ENCODE measurements at places on chromosomes 2 and 18.

DNA sequence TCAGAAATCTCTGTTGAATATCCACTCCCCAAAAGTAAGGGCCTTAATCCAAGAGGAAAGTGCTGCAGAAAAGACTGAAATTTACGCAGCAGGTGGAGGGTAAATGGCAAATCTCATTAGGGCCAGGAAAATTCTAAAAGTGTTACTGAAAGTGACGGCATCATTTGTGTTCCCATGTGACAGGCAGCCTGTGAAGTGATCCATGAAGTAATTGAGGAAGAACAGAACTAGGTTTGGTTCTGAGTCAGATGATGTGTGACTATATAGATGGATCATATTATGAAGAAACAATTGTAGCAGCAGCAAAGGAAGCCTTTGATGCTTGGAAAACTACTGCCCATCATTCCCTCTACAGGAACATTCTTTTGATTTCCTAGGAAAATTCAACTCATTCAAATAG lies 401.2 kb downstream of the TGIF1 start:
- no peak for DNase-seq

DNA sequence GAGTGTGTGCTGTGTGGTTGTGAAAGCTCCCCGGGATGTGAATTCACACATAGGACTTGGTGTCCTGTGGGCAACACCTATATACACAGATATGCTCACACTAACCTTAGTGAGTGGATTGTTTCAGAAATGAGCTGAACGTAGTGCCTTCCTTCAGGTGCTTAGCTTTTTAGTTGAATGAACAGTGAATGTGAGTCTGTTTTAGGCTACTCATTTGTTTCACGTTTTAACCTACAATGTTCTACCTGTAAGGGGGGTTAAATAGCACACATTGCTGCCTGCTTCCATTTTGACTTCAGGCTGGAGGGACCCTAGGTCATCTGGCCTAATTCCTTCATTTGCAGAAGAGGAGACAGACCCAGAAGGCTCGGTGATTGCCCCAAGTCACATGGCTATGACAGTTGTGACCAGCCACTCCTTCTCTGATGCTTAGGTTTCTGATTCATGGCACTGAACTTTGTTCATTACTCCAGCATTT lies 1.0 kb downstream of the PLEK start:
- no peak for DNase-seq

DNA sequence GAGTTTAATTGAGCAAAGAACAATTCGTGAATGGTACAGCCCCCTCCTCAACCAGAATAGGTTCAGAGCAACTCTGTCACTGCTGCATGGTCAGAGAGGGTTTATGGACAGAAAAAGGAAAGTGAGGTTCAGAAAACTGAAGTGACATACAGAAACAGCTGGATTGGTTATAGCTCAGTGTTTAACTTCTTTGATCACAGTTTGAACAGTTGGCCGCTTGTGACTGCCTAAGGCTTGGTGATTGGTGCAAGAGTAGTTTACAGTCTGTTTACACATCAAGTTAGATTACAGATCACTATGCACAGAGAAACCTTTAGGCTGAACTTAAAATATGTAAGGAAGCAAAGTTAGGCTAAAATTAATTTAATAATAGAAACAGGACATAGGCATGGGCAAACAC lies 459.2 kb downstream of the KCNJ3 start:
- no peak for DNase-seq

DNA sequence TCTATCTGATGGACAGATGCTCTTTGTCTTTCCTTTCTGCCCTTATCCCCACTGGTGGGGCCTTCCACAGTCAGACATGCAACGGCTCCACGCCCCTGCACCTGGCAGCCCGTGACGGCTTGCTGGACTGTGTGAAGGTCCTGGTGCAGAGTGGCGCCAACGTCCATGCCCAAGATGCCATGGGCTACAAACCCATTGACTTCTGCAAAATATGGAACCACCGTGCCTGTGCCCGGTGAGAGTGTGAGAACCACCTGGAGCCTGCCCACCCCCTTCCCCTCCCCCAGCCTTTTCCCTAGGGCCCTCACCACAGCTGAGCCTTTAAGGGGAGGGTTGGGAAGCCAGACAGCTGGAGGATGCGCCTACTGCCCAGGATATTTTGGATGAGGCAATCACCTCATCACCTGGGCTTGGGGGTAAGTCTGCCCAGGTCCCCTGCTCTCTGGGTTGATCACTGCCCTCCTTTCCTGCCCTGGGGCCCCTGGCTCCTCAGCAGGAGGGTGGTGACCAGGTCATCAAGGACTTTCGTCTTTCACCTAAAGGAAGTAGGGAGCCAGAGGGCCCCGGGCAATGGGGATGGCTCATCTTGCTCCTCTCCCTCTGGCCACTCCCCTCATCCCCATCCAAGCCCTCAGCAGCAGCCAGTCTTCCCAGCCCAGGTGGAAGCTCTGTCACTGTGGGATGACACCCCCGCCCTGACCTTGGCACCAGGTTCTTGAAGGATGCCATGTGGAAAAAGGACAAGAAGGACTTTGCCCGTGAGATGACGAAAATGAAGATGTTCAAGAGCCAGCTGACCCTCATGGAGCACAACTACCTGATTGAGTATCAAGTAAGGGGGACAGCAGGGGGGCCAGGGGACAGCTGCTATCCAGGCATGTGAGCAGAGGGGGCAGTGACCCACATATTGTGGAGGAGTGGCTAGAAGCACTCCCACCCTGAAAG lies 3.7 kb downstream of the ANKRD53 start:
- no peak for DNase-seq

DNA sequence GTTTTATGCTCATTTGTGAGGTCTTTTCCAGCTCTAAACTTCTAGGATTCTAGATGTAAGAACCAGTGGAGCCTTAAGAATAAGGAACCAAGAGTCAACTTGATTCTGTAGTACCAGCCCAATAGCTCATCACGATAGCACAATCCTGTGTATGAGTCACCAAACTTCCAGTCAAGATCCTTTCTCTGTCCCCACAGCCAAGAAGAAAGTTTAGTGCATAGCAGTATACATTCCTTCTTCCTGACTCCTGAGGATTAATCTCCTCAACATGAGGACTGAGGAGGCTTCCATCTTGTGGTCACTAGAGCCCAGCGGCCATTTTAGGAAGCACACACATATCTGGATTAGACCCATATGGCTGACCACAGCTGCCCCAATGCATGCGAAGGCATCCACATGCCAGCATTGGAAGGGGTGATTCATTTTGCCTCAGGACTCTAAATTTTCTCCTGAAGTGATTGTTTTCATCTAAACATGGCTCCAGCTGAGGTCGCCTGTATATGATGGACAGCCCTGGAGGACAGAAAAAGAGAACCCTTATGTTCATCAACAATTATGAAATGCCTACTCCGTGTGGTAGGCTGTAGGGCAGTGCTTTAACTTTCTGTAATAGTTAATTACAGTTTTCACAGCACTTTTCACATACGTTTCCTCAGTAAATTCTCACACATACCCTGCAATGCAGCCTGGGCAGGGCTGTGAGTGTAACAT lies 53.5 kb downstream of the RASGRP3 start:
- DNase-seq: no peak

DNA sequence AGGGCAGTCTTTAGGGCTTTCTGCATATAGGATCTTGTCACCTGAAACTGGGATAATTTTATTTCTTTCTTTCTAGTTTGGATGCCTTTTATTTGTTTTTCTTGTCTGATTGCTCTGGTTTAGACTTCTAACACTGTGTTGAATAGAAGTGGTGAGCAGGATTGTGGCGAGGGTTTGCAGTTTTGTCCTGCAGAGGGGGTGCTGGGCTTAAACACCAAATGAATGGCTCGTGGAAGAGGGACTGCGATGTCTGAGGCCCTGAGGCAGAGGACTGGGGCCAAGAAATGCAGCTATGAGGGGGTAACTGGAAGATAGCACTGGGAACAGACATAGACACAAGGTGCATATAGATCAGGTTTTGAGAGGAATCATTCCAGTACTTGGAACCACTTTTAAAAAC lies 20.5 kb downstream of the UBE2F start:
- no peak for DNase-seq

DNA sequence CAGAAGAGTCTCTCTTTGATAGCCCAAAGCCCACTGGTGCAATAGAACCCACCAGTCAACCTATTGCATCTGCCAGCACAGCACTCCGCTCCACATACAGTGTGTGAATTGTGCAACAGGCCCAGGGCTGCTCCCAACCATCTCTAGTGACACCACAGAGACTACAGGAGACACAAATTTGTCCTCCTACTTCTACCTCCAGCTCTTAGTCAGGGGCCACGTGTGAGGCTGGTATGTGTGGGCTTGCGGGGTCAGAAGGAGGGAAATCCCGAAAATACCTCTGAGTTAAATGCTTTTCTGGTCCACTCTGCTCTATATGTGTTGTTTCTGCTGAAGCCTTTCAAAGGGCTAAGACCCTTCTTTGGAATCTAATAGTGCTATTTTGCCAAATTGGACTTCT lies 18.0 kb downstream of the DGUOK start:
- no peak for DNase-seq

GRCh38 chr2:128293870-128294455 lies 24.7 kb downstream of the HS6ST1 start:
- no peak for DNase-seq

DNA sequence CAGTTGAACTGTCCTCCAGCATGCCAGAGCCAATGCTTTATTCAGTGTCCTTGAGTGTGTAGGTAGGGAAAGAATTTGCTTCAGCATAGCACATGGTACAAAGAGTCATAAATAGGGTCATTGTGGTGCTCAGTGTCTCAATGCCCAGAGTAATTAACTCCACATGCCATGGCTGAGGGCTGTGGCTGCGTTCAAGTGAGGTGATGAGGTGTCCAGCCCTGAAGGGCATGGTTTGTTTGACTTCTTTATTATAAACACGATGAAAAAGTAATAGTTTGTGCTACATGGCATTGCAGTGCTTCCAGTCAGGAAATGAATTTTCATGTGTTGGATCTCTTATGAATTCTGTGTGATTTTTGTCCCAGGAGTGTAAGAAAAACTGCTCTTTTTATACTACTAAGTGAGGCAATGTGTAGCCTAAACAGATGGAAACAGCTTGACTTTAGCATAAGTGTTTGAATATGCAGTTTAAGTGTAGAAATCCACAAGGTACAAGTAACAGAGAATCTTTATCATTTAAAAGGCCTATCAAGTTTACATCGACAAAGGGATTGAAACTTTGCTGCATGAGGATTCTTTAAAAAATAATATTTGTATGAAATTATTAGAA lies 507.9 kb upstream of the CDH2 start:
- DNase-seq: no peak

DNA sequence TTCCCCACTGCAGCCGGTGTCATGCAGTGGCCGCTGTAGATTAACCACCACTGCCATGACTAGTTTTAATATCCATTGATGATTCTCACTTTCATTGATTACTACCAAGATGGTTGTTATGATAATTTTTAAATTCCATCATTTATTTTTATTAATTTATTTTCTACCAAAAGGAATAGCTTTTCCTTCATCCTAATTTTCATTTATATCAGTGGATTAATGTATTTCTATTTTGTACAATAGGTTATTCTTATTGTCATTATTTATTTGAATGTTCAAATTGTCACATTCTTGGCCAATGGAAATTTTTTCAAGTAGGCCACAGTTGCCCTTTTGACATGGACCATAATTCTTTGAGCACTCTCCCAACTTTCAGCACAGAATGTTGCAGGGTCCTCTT lies 374.9 kb upstream of the VWC2L start:
- no peak for DNase-seq

DNA sequence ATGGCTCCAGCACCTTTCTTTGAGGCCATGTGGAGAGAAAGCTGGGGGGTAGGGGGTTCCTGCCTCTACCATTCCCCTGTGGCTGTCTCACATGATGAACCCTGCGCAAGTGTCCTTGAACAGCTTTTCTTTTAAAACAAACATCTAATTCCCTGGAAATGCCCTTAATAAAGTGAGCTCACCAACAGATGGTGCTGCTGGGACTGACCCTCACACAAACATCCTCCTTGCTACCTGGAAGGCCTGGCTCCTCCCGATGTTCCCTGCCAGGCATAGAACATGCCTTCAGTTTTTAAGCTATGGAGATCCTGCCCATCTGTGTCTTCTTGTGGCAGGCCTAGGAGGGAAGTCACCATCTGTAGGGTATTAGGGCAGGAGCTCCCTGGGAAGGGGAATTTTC lies 60.7 kb upstream of the GATA6 start:
- DNase-seq: peak; percentile 26

GRCh38 chr2:179691235-179691634 lies 170.2 kb downstream of the ZNF385B start:
- no peak for DNase-seq

- no peak for DNase-seq
Measured at GRCh38 chr2:42168459-42169099, 574 bp upstream of the EML4 start.

DNA sequence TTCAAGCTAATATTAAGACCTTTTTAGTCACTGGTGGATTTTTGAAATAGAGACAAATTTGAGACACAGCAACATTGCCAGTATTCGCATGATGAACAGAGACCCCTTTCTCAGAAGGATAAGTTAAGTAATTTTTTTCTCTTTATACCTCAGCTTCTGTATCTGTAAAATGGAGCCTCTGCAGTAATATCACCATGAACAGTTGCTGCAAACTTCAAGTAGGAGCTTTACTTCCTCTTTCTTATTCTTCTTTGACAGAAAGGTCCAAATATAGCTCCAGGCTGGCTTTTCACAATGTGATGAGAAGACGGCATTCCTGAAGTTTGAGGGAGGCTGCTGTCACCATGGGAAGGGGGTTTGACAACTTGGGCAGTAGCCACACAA lies 158.7 kb downstream of the TDRD15 start:
- no peak for DNase-seq

DNA sequence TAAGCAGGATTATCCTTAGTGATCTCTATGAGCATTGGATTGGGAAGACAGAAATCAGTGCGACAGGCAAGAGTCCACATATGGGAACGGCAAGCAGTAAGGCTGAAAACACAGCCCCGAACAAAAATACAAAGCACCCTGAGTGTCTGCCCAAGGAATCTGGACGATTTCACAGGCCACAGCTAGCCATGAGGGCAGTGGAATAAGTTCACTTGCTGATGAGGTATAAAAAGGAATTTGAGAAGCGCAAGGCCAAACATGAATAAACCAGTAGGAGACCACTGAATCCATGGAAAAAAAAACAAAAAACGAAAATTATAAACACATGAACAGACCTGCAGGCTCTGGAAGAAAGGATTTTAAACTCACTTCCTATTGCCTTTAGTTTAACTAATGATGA lies 24.3 kb downstream of the WDSUB1 start:
- DNase-seq: no peak

DNA sequence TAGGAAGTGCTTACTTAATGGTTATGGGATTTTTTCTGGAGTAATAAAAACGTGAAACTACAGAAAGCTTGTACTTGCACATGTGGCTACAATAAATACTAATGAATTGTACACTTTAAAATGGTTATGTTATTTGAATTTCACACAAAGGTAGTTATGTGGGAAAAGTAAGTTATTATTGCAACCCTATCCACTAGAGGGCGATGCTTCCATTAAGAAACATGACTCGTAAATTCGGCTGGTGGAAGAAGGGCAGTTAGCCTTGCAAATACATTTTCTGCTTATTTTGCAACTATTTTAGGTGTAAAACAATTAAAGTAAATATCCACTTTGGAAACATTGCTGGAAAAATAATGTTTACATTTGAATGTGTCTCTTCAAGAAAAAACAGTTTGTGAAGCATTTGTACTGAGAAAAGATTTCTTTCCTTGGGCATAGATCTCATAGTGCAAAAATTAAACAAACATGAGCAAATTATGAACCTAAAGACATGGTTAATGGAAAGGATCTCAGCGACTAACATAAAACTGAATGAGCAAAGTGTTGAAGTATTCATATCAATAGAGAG lies 68.1 kb upstream of the CSRNP3 start:
- DNase-seq: no peak

Measured in right lobe of liver (tissue), 6 donors.